G401 (cell line): ENCODE measurements at places on chromosomes 12 and 14.
A peak's percentile ranks its signal among the peaks of the same experiment; 100 is the strongest.

GRCh38 chr14:101088395-101088667 lies 184.8 kb upstream of the RTL1 start:
- no peak for DNase-seq

DNA sequence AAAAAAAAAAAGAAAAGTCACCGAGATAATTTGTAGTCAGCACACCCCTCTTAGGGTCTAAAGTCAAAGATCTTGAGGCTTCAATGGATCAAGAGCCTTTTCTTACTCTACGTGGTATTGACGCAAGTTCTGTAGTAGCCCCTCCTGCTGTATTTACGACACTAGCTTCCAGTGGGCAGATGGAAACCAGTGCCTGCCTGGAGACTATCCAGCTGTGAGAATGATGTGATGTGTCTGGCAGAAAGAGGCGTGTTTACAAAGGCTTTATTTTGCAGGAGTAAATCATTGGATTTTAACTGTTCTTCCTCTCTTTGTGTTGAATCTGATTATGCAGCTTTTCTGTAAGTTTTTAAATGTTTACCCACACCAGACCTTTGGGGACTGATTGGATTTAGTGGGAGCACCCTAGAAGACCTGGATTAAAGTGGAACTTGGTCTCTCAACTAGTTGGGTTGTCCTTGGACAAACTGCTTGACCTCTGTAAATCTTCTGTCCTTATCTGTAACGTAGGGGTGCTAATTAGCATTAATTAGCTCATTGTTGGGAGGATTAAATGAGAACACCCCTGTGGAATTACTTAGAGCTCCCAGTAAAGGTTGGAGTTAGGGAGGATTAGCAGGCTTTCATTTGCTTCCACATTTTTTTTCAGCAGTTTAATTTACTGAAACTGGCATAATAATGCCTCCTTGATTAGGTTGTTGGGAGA lies 72.4 kb downstream of the RASSF3 start:
- DNase-seq: peak; percentile 29

DNA sequence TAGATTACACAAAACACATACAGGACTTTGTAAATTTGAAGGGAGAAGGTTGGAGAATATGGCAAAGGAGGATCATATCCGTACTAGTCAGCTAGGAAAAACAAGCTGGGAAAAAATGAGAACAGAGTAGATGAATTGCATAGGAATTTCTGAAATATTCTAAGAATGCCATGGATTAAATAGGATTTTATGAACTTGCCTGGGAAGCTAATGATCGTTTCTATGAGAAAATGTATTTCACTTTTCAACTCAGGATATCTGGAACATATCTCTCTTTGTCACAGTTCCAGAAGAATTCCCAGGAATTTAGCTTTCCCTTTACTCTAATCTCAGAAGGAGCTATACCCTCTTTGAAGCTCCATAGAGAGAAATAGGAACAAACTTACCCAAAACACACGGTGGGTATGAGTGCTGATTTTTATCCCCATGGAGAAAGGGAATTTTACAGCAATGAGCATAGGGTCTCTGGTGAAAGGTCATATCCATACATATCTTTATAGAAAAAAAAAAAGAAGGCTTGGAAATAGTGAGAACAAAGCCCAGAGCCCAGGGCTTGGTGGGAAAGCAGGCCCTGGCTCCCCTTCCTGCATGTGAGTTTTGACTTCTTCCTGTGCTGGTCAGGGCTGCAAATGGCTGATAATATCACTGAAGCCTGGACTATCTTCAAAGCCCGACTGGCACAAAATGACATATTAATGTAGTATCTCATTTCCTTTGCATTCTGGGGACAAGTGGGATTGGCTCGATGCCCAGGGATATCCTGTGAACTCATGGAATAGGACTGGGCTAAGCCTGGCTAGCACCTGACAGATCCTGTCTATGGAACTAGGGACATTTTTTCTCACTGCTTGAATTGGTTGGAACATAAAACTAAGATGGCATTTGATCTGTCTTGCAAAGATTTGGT lies 136.3 kb downstream of the AEBP2 start:
- DNase-seq: peak; percentile 73

DNA sequence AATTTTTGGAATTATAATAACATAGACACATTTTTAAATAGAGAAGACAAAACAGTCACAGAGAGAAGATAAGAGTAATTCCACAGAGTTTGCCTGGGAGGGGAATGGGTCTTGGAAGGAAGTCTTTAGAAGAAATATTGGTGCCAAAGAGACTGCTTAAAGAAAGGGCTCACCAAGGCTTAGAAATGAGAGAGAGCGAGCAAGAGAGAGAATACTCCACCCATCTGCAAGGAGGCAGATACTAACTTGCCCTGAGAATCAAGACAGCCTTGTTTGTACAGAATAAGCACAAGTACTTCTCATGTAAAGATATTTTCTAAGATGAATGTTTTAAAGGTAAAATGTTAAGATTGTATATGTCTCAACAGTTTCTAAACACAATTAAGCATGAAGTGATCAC lies 165.5 kb downstream of the SLC38A4 start:
- no peak for DNase-seq

GRCh38 chr14:60760644-60761364 lies 26.2 kb downstream of the MNAT1 start:
- DNase-seq: no peak

DNA sequence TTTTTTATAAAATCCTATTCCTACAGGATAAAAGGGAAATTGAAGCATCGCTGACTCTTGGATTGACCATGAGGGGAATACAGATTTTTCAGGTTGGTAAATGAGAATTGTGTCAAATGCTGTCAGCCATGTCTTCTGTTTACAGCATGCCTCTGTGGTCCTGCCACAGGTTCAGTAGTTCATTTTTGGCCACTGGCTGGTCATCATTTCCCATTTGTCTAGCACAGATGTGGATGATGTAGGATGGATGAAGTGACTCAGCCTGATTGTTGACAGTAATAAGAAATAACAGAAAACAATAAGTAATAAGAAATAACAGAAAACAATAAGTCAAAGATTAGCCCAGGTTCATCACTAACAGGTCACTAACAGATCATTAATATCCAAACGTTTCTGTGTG lies 59.8 kb downstream of the FRMD6 start:
- no peak for DNase-seq

GRCh38 chr12:122834104-122834920 lies 945 bp upstream of the HIP1R start:
- peak; percentile 58 for DNase-seq

DNA sequence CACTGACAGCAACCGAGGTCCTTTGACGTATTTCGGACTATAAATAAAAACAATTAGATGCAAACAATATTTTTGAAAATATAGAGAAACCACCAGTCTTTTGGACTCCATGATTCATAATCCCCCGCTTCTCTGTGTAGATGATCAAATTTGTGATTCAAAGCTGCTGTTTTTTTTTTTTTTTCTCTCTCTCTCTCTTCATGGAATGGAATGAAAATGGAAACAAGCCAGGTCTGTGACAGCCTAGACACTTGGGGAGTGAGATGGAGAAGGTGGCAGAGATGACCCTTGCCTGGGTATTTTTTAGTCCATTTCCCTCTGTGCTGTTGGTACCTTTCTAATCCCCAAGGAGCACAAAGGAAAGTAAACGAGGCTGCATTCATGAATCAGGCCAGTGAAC lies 248.5 kb downstream of the GLT1D1 start:
- DNase-seq: no peak

DNA sequence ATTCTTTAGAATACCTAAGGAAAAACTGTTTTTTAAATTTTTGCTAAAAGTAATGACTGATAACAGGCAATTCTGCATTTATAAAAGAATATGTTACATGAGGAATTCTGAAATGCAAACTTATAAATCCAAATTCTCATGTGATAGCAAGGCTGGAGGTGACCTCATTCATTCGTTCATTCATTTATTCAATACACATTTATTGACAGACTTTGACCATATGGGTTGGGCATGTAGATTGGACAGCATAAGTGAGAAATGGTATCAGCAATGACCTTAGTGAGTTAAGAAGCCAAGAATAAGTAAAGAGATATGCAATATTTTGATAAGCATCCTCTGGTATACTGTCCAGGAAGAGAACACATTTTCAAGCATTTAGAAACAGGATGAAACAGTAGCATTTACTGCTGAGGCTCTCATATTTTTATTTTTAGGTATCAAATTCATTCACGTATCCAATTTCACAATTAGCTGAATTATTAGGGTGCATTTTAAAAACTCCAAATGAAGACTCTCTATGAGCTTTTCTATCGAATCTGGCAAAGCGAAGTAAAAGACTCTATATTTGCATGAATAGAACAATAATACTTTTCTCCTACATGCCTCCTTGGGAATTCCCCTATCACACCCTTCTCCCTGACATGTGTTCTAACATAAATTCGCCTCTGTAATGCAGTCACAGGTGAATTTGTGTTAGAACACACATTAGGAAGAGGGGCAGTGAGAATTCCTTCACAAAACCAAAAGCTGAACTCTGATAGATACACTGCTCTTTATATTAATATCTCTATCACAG lies 49.9 kb downstream of the PEBP1 start:
- DNase-seq: no peak

- DNase-seq: no peak
These were observed 1.2 kb upstream of the PTGER2 start for GRCh38 chr14:52312931-52313355.

DNA sequence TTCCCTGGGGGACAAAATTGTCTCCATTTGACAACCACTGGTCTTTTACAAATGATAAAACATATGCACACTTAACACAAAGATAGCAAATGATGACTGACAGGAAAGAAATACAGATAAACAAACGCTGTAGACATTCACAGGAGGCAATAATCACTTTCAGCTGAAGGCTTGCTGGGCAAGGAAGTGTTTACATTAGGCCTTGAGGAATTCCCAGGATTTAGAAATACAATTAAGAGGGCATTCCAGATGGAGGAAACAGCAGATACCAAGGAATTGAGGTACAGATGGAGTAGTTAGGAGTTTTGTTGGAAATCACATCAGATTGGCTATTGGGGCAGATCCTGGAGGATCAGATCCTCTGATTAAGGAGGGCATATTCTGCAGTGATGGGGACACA lies 93.9 kb downstream of the DYRK2 start:
- no peak for DNase-seq

GRCh38 chr14:32224737-32225377 lies 21.8 kb upstream of the RNU6-8 start:
- peak; percentile 46 for DNase-seq

DNA sequence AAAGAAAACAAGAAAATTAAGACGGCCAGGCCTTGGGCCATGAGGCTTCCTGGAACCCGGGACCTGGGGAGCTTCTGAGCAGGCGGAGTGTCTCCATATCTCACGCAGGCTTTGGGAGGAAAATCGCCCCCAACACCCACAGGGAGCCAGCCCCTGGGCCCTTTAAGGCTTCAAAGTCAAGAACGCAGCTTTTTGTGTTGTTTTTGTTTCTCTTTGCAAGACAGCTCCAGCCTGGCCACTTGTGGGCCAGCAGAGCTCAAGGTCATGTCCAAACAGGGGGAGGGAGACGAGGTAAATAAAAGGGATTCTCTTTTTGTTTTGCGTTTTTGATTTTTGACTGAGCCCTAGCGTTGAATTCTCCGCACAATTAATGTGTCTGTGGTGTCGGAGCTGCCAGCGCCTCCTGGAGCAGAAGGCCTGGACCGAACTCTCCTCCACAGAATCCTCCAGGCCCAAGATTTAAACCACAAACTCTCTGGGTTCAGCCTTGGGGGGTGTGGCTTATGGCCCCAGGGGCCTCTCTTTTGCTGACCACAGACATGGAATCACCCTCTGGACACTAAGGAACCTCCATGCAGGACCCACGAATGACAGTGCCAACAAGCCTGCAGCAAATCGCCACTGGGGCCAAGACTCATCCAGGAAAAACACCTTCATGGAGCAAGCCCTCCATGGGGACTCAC lies 8.2 kb downstream of the SCARB1 start:
- no peak for DNase-seq

- DNase-seq: no peak
These were observed 882.3 kb downstream of the RPS29 start for GRCh38 chr14:48703728-48704467.

GRCh38 chr14:24801024-24801423 lies 167.0 kb upstream of the GZMB start:
- no peak for DNase-seq

DNA sequence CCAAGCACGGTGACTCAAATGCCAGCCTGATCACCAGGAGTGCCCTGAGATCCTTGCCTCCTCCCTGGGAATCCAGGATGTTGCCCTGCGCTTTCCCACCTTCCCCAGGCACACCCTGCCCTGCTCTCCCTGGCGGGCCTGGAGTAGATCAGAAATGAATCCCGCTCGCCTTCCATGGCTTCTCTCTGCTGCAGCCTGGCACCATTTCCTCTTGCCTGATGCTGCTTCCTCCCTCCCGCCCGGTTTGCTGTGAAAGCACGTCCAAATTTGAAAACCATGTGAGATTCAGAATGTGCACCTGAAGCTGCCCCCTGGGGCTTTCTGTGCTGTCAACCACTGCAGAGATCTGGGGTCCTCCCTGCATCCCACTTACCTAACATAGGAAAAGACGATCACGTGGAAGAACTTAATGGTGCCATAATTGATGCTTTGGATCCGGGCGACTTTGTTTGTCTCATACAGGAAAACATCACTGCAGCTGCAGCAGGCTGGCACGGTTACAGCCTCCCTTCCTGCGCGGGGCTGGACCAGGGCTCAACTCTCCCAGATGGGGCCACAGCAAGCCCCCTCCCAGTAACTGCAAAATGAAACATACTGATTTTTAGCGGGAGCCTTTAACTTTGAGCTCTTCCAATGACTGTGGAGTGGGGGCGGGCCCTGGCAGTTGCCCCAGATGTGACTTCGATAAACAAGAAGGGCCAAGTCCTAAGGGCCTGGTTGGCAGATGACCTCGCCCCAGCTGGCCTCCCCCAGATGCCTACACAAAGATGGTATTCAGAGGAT lies 24.9 kb upstream of the C12orf76 start:
- peak; percentile 67 for DNase-seq

GRCh38 chr14:100384819-100385813 lies 62.0 kb downstream of the SLC25A47 start:
- peak; percentile 91 for DNase-seq

GRCh38 chr12:50224026-50224692 lies 57.0 kb upstream of the CERS5 start:
- DNase-seq: peak; percentile 30

DNA sequence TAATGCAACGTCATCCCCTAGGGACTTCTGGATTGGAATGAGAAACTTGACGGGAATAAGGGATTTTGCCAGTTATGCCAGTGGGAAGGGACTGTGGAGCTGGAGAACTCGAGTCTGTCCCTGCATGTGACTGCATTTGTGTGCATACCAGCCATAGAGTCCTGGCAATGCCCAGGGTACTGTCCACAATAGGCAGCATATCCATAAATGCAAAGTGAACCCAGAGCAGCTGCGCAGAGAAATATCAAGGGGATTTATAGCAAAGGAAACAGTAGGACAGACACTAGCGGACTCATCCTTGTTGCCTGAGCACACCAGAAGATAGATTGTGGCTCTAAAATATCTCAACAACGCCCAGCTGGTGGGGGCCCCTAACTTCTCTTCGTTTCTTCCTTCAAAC lies 247.1 kb upstream of the SRRM4 start:
- DNase-seq: no peak

- peak; percentile 10 for DNase-seq
These were observed 14.5 kb upstream of the ACTR6 start for GRCh38 chr12:100186071-100186470.
